ENCODE measurements at places on chromosomes 7 and 10. TPM values are rescaled to one million over a fixed set of nuclear protein-coding genes. Genes with fewer than 3 reads are reported as not detected.

DYDC2 gene
- total RNA-seq, result not detected

SLC39A12 gene
- total RNA-seq, result not detected

BICC1 gene
- total RNA-seq, result not detected

GRCh38 chr7:47622946-47623640, 41.2 kb upstream of the TNS3 start:
- no peak overlapping the region for H3K4me3 ChIP-seq
- H3K36me3 ChIP-seq, result no peaks in the 10 kb centered on the region
- no peak for DNase-seq
- H3K27ac ChIP-seq, result no peak overlapping the region

GRCh38 chr10:62082729-62083411, 181.4 kb downstream of the ARID5B start:
- H3K4me1 ChIP-seq, result peaks cover 41% of the 10 kb centered on the region
- H3K4me3 ChIP-seq, result peak overlapping the region; percentile 35
- H3K36me3 ChIP-seq, result peaks cover 9% of the 10 kb centered on the region
- peak overlapping the region; percentile 63 for H3K27ac ChIP-seq

- H3K27me3 ChIP-seq, result no peaks in the 10 kb centered on the region
- no peaks in the 10 kb centered on the region for H3K4me1 ChIP-seq
- DNase-seq, result no peak
- H3K36me3 ChIP-seq, result no peaks in the 10 kb centered on the region
These were observed 11.5 kb downstream of the AQP1 start for GRCh38 chr7:30923009-30923773.

DNA sequence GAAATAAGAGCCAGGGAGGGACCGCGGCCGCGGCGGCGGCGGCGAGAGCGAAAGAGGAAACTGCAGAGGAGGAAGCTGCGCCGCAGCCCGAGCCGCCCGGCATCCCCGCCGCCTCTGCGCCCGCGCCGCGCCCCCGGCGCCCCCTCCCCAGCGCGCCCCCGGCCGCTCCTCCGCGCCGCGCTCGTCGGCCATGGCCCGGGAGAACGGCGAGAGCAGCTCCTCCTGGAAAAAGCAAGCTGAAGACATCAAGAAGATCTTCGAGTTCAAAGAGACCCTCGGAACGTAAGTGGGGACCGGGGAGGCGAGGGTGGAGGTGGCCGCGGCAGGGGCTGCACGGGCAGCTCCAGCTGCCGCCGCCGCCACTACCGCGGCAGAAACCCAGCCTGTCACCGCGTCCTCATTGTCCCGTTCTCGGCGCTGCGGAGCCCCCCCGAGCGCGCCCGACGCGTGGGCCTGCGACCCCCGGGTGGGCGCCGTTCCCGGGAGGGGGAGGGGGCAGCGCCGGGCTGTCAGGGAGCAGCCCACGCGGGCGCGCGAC, 351 bp downstream of the CAMK1D start:
- peak overlapping the region; percentile 89 for H3K27ac ChIP-seq
- no peaks in the 10 kb centered on the region for H3K36me3 ChIP-seq
- peak; percentile 20 for DNase-seq
- no peaks in the 10 kb centered on the region for H3K27me3 ChIP-seq
- peaks cover 18% of the 10 kb centered on the region for H3K4me1 ChIP-seq

DNA sequence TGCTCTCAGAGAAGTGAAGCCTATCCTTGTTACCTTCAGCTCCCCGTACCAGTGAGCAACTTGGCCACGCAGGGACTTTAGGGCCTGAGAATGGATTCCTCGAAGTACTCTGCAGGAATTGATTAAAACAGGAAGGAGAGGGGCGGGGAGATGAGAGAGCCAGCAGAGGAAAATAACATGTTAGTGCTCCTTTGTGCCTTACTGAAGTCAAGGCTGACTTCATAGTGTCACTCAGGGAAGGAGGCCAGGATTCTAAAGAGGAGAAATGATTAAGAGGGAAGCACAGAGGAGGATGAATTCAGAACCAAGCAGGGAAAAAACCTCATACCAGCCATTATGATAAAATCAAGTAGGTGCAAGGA, 195.6 kb upstream of the RHOBTB1 start:
- no peaks in the 10 kb centered on the region for H3K4me1 ChIP-seq
- H3K36me3 ChIP-seq, result no peaks in the 10 kb centered on the region
- no peaks in the 10 kb centered on the region for H3K27me3 ChIP-seq
- no peak overlapping the region for H3K4me3 ChIP-seq
- no peak for DNase-seq

DNA sequence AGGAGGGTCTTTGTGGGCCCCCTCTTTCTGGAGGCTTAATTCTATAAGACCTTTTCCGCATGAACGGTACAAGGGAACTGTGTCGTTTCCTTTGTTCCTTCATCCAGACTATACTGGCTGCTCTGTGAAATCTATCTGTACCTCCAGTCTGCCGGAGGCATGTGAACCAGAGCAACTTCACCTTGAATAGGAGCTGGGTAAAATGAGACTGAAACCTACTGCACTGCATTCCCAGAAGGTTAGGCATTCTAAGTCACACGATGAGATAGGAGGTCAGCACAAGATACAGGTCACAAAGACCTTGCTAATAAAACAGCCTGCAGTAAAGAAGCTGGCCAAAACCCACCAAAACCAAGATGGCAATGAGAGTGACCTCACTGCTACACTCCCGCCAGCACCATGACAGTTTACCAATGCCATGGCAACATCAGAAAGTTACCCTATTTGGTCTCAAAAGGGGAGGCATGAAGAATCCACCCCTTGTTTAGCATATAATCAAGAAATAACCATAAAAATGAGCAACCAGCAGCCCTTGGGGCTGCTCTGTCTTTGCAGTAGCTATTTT, 36.8 kb upstream of the INPP5F start:
- no peak overlapping the region for H3K27ac ChIP-seq
- H3K27me3 ChIP-seq, result no peaks in the 10 kb centered on the region
- H3K4me3 ChIP-seq, result no peak overlapping the region
- peaks cover 6% of the 10 kb centered on the region for H3K4me1 ChIP-seq

- no peak for DNase-seq
- H3K4me3 ChIP-seq, result no peak overlapping the region
- H3K36me3 ChIP-seq, result no peaks in the 10 kb centered on the region
- H3K4me1 ChIP-seq, result no peaks in the 10 kb centered on the region
- no peaks in the 10 kb centered on the region for H3K27me3 ChIP-seq
These were observed 53.8 kb downstream of the COL13A1 start for GRCh38 chr10:69855346-69856111.

DNA sequence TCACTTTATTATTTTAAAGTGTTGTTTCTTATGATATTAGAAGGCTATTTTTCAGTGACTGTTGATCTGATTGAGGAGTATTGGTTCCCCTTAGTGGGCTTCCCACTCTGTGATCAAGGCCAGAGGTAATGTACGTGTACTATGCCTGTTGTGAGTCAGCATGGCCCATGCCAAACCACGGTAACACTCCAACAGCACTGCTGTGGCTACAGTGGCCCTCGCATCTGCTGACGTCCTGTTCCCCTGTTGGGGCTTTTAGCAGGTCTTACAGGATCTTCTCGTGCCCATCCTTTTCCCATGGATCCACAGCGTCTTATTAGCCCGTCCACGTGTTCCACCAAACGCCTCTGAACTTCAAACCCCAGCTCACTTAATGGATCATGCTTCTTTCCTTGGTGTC, 964.6 kb upstream of the CELF2 start:
- DNase-seq, result no peak
- H3K4me1 ChIP-seq, result no peaks in the 10 kb centered on the region
- no peak overlapping the region for H3K4me3 ChIP-seq

DNA sequence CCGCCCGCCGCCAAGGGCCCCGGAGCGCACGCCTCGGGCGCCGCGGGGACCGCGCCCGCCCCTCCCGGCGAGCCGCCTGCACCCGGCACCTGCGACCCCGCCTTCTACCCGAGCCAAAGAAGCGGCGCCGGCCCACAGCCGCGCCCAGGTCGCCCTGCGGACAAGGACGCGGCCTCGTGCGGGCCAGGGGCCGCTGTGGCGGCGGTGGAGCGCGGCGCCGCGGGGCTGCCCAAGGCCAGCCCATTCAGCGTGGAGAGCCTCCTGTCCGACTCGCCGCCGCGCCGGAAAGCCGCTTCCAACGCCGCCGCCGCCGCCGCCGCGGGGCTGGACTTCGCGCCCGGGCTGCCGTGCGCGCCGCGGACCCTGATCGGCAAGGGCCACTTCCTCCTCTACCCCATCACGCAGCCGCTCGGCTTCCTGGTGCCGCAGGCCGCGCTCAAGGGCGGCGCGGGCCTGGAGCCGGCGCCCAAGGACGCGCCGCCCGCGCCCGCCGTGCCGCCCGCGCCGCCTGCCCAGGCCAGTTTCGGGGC, 3.5 kb downstream of the UNCX start:
- no peak for DNase-seq
- no peak overlapping the region for H3K27ac ChIP-seq
- H3K27me3 ChIP-seq, result peaks cover 26% of the 10 kb centered on the region
- H3K36me3 ChIP-seq, result no peaks in the 10 kb centered on the region
- no peaks in the 10 kb centered on the region for H3K4me1 ChIP-seq

GRCh38 chr7:85454904-85455303, 268.0 kb upstream of the SEMA3D start:
- H3K27me3 ChIP-seq, result no peaks in the 10 kb centered on the region
- no peaks in the 10 kb centered on the region for H3K36me3 ChIP-seq
- H3K4me1 ChIP-seq, result no peaks in the 10 kb centered on the region

- no peak for DNase-seq
- H3K4me1 ChIP-seq, result no peaks in the 10 kb centered on the region
- H3K27ac ChIP-seq, result no peak overlapping the region
- H3K4me3 ChIP-seq, result no peak overlapping the region
- H3K36me3 ChIP-seq, result no peaks in the 10 kb centered on the region
These were observed 13.3 kb downstream of the SLC26A5 start for GRCh38 chr7:103432712-103433111.

- DNase-seq, result no peak
- H3K27me3 ChIP-seq, result no peaks in the 10 kb centered on the region
- no peaks in the 10 kb centered on the region for H3K36me3 ChIP-seq
- H3K27ac ChIP-seq, result no peak within 1 kb of the TSS
These were observed at the start of gene SHH for GRCh38 chr7:155811895-155812761. SHH (minus strand) TSS chr7:155812463; CDS start chr7:155812122, 341 bp downstream.

DNA sequence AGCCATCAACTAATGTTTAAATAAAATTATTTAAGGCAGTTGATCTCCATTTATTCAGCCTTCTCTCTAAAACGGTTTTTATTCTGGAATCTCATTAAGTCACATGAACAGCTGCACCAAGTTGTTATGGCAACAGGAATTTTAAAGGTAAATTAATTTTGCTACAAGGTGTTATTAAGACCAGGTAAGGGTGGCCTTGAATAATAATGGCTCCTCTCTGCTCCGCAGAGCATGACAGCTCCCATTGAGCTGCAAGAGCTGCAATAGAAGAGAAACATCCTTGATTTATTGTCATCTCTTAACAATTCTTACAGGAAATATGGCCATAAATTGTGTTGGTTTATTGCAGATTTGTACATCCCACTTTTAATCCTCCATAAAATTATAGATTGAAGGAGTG, 165.8 kb downstream of the KLF6 start:
- H3K4me1 ChIP-seq, result peaks cover 4% of the 10 kb centered on the region
- no peak overlapping the region for H3K27ac ChIP-seq
- H3K27me3 ChIP-seq, result no peaks in the 10 kb centered on the region
- no peak for DNase-seq
- no peak overlapping the region for H3K4me3 ChIP-seq

DNA sequence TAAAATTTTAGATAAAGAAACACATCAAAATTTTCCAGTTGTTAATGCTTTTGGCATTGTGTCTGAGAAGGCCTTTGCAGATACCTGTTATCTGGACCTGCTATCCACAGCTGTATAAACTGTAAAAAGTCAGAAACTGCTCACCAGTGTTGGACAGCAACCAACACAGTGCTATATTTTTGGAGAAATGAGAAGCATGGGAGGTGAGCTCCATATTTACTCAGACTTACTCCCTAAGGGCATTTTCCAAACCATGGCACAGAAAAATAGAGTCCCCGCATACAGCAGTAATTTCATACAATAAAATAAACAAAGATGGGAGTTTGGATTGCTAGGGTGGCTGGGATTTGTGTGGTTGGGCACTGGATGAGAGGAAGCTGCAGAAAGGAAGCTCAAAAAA, 136.3 kb upstream of the GLI3 start:
- no peak for DNase-seq
- H3K27me3 ChIP-seq, result no peaks in the 10 kb centered on the region
- H3K27ac ChIP-seq, result no peak overlapping the region
- H3K4me3 ChIP-seq, result no peak overlapping the region
